ENCODE measurements at places on chromosomes 5 and 9.

GRCh38 chr9:131977109-131977838, 102.4 kb downstream of the MED27 start:
- DNase-seq, result no peak

GRCh38 chr9:134391319-134392231, 65.3 kb downstream of the RXRA start:
- DNase-seq, result peak; percentile 37

DNA sequence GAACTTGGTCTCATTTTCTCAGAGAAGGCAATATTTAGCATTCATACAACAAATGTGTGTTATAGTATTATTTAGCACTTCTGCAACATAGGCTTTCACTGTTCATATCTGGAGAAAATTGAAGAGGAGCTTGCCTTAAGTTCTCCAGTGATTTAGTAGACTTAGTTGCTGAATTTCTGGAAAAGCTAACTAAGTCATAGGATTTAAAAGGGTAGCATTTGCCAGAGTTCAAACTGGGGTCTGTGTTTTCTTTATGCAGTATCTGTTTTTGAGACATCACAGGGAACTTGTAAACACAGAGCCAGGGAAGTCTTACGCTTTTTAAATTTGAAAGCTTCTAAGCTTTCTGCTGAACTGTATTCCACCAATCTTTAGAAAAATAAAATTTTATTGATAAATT, 8.7 kb upstream of the PCSK5 start:
- DNase-seq, result no peak

DNA sequence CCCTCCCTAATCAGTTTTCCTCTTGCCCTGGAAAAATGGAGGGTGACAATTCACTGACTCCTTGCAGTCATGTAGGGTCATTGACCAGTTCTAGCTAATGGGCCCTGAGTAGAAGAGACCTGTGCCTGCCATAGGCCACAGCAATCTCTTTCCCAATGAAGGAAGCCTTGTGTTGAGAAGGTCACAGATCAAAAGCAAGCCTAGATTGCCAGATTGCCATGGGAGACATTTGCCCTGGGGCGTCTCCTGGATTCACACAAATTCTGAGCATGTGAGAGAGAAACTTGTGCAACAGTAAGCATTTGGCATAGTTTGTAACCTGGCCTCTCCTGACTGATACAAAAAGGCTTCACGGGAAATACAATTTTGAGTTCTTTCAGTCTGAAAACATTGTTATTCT, 148.0 kb downstream of the NUDT12 start:
- no peak for DNase-seq

DNA sequence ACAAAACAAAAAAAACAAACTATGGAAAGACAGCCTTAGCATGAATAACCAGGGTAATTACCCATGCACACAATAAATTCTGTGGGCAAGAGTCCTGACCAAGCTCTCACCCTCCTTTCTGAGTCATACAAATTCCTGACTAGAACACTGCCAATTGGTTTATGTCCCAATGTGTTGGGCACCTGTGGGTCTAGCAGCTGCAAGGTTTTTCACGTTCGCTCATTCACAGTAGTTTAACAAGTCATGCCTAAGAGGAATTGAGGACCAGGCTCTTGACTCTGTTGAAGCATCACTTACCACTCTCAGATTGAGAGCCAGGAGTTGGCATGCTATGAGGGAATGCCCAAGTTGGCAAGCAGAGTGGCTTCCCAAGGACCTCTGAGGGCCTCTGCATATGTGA, 205.5 kb upstream of the SLC24A2 start:
- no peak for DNase-seq

GRCh38 chr5:111132076-111132475, 39.9 kb downstream of the WDR36 start:
- DNase-seq, result no peak

GRCh38 chr9:107363516-107364152, 80.6 kb downstream of the RAD23B start:
- no peak for DNase-seq

DNA sequence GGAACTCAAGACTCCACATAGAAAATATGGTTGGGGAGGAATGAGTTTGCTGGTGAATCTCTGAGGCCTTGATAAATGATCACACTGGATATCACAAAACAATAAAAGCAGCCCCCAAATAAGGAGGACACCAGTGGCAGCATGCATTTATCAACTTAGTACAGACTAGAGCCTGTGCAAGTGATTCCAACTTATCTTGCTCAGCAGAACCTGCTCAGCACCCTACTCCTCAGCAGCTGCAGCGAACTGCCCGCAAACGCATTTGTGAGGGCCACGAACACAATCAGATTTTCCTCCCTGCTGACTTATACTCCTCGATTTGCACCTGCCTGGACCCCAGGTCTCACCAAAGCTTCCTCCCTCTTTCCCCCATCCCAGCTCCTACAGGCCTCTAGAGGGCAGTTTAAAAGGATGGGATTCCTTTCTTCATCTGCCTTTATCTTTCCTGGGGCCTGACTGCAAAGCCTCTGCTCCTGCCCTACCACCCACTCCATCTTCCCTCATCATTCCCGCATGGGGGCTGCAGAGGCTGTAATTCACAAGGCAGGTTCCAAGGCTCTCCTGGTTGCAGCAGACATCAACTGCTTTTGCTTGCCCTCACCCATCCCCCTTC, 41.2 kb downstream of the ANKS6 start:
- DNase-seq, result no peak

DNA sequence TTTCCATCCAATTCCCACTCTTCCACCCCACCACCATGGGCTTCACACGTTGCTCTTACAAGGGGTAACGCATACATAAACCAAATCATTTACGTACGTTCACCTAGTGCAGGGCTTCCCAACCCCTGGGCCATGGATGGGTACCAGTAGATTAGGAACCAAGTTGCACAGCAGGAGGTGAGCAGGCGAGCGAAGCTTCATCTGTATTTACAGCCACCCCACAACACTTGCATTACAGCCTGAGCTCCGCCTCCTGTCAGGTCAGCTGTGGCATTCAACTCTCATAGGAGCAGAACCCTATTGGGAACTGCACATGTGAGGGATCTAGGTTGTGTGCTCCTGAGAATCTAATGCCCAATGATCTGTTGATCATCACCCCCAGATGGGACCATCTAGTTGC, 82.3 kb downstream of the CEMIP2 start:
- no peak for DNase-seq

DNA sequence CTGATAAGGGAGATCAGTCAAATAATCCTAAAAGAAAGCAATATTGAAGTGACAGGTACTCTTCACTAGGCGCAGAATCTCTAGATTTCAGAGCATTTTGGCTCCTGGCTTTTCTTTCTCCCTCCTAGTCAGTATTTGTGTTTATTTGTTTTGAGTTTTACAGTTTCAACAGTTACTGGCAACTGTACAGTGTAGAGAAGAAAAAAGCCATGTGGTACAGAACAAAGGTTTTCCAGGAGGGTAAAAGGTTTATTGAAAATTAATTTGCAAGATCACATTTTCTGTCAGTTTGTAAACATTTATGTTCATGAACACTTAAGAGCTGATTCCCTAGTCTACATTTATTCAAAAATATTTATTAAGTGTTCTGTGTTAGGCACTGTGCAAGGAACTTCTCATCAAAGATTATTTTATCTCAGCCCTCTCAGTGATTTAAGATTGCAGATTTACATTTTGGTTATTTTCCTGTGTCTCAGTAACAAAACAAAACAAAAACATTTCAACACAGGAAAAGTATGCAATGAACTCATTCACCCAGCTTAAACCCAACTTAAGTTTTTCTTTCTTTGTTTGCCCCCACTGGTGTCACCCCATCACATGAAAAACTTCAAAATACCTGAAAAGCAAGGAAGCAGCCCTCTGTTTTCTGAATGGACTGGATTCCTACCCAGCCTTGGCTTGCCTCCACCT, 12.9 kb downstream of the MINAR2 start:
- no peak for DNase-seq

DNA sequence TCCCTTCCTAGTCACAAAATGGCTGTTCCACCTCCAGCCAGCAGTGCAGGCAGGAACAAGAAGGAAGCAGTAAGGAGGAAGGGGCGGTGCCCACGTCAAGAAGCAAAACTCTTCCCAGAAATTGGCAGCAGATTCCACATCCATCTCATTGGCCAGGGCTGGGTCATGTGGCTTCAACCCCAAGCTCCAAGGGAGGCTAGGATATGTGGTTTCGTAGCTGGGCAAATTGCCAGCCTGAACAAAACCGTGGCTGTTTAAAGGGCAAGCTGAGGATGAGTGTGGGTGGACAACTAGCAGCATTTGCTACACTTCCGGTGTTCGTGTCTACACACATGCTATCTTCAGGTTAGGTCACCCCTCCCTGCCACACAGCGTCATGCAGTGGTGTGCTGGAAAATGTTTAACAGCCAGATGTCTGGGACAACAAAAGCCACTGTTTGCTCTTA, 92.1 kb upstream of the MAP1B start:
- no peak for DNase-seq

- DNase-seq, result no peak
Measured at GRCh38 chr5:4511996-4512656, 628.0 kb upstream of the ADAMTS16 start.

DNA sequence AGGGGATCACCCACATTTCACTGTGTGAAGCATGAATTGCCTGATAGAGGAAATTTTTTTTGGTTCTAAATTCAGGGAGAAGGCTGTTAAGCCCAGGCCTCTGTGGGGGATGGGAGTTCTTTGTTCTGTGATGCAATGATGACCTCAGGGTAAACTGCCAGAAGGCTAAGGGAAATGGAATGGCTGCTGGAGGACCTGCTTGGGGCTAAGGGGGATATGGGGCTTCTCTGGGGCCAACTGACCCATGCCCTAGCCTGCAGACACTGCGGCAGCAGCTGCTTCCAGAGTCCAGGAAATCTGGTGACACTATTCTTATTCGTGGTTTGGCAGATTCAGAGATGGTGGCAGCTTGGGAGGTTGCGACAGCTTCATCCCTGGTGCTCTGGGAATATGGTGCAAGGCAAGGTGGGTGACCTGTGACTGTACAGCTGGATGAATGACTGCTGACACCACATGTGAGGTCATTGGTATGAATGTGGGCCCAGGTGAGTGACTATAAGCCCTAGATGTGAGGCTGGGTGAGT, 30.3 kb downstream of the VCP start:
- DNase-seq, result no peak

GRCh38 chr5:25362799-25363198, 718.0 kb upstream of the CDH10 start:
- DNase-seq, result no peak

DNA sequence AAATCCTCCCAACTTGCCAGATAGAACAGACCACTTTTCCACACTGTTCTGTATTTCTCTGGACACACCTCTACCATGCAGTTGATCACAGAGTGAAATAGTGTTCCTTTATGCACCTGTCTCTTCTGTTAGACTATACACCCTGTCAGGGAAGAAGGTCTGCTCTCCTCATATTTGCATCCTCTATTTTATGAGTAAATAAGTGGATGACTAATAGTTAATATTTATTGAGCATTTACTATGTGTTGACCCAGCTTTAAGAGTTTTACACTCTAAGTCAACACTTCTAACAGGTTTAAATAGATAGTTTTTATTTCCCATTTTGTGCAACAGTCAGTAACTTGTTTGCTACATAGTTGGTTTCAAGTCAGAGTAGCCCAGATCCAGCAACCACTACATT, 452.8 kb upstream of the MPDZ start:
- no peak for DNase-seq

DNA sequence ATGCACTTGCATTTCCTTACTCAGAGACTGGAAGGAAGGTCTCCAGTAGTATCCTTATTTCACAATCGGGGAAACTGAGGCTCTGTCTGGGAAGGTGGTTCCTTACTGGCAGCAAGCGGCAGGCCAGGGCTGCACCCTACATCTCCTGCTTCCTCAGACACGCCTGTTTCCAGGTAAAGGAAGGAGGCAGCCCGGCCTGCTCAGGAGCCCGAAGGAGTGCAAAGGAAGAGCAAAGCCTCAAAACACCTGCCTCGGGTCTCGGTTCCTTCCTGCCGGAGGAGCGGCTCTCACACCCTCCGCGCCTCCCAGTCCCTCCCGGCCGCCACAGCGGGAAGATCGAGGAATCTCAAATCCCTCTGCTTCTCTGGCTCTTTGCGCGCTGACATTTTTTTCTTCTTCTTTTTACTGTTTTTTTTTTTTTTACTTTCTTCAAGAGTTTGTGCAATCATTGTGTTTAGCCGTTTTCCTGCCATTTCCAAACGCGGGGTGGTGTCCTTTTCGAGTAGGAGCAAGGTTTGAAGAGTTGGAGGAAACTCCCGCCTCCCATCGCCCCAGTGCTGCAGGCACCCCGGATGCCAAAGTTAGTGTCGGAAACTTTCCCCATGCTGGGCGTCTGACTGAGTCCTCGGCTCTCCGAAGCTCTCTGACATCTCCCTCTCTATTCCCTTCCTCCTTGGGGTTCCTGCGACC, 1.0 kb downstream of the GGTA1 start:
- no peak for DNase-seq

GRCh38 chr5:174354571-174354970, 309.1 kb downstream of the NSG2 start:
- no peak for DNase-seq

GRCh38 chr5:135602882-135603721, 24.3 kb upstream of the CXCL14 start:
- DNase-seq, result no peak

GRCh38 chr5:152264645-152265254, 140.3 kb downstream of the NMUR2 start:
- no peak for DNase-seq

DNA sequence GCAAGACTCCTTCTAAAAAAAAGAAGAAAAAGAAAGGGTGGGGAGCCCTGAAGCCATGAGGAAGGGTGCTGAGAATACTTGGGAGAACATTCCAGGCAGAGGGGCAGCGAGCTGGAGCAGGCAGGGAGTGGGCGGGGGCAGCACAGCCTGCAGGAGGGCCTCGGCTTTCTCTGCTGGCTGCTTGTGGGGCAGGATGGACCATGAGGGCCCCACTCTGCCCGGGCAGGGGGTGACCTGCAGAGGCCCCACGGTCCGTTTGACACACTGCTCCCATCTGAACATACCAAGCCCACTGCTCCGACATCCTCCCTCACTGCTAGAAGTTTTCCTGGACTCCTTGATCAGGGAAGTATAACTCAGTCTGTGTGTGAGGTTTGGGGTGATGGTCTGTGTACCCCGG, 11.7 kb upstream of the NUP214 start:
- DNase-seq, result no peak
